Stimulated activated naive CD8-positive, alpha-beta T cell treated with anti-CD3 and anti-CD28 coated beads, Interleukin-15, Interleukin-2, amounts not matched to agents 100 U/mL and 50 U/mL, for 24 hours (primary cell): ENCODE measurements at places on chromosomes 2 and 18.

GRCh38 chr2:62099523-62100175, 96.3 kb upstream of the B3GNT2 start:
- DNase-seq = no peak

GRCh38 chr2:120802158-120802557, 66.5 kb downstream of the GLI2 start:
- DNase-seq = no peak

DNA sequence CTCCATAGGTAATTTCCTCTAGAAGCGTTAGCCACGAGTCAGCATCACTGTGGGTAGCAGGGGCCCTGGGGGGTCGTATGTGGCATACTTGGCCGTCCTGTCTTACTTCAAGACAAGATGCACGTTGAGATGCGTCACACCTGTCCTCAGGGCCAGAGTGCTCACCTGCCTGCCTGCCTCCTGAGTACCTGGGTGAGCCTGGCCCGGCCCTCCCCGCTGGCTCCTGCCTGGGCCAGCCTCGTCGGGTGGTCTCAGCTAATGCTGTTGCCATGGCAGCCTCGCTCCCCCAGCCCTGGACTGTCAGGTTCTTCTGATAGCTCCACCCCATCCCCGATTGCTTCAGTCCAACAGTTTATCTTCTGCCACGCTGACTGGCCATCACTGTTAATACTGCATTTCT, 232.4 kb downstream of the GBX2 start:
- no peak for DNase-seq

- no peak for DNase-seq
Measured at GRCh38 chr18:79784965-79785770, 12.6 kb upstream of the KCNG2 start.

- DNase-seq = no peak
Measured at GRCh38 chr2:30488012-30488659, 41.1 kb downstream of the LCLAT1 start.

- DNase-seq = no peak
Measured at GRCh38 chr2:133484784-133485183, 83.5 kb downstream of the NCKAP5 start.

GRCh38 chr2:165402162-165402561, 67.3 kb upstream of the CSRNP3 start:
- DNase-seq = no peak
